ENCODE measurements at places on chromosomes 1 and 21. TPM values are rescaled to one million over a fixed set of nuclear protein-coding genes. Genes with fewer than 3 reads are reported as not detected.

DNA sequence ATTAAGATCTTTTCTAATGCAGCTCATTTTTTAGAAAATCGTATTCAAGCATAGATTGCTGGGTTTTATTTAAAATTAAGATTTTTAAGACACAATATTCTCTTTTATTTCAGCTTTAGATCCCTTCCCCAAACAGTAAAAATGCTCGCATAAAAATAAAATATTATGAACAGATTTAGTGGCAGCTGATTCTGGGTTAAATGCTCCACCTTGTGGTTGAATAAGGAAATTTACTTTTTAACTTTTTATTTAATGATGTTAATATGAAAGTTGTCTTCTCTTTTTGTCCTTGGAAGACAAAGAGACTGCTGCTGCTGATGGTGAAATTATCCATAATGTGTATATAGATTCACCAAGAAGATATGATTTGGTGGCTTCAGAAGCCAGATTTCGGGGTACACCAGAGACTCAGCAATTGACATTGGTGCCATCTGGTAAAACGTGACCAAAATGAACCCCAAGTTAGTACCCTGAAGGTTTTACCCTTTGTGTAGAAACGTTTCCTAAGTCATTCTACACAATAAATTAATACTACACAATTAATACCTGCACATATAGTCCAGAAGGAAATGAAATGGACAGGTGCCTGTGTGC is 128.0 kb downstream of the ADAMTS1 start:
- no peak for DNase-seq

GRCh38 chr1:85407746-85408377 is 57.1 kb downstream of the DDAH1 start:
- no peak for DNase-seq

- DNase-seq = no peak
Observed at GRCh38 chr1:155226910-155227260, 18.4 kb downstream of the MTX1 start.

DNA sequence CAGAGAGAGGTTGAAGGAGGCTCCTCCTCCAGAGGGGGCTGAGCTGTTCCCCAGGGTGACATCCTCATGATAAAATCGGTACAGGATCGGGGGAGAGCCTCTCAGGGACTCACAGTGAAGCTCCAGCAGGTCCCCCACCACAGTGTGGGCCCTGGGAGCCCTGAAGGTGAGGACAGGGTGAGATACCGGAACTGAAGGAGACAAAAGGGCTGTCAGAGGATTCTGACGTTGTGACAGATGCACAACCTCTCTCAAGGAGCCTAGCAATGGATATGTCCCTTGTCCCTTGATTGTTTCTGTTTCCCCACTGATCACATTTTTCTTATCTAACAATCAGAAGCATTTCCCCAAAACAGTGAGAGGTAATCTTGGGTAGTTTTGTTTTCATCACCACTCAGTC is 5.2 kb downstream of the FCRL3 start:
- DNase-seq = no peak

Gene OPN3
- polyA plus RNA-seq = 38.3 TPM

DNA sequence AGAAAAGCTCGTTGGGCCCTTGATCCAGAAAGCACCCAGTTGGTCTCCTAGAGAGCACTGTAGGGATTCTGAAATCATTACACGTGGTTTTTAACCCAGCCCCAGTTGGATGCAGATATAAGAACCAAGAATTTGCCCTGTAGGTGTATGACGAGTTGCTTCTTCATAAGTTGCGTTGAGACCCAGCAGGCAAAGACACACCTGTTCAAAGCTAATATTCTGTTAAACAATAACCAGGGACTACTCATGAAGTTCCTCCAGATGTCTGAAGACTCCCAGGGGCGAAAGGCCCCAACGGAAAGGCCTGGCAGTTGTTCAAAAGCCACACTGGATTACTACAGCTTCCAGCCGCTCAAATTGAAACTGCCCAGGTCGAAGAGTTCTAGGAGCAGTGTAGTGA is 88.6 kb upstream of the HNRNPU start:
- DNase-seq = no peak

Gene CHODL
- 72.1 TPM for polyA plus RNA-seq

Data from left renal cortex interstitium (tissue), 4 donors.